NCI-H2029 (cell line): ENCODE measurements at places on chromosomes 12 and 14.

DNA sequence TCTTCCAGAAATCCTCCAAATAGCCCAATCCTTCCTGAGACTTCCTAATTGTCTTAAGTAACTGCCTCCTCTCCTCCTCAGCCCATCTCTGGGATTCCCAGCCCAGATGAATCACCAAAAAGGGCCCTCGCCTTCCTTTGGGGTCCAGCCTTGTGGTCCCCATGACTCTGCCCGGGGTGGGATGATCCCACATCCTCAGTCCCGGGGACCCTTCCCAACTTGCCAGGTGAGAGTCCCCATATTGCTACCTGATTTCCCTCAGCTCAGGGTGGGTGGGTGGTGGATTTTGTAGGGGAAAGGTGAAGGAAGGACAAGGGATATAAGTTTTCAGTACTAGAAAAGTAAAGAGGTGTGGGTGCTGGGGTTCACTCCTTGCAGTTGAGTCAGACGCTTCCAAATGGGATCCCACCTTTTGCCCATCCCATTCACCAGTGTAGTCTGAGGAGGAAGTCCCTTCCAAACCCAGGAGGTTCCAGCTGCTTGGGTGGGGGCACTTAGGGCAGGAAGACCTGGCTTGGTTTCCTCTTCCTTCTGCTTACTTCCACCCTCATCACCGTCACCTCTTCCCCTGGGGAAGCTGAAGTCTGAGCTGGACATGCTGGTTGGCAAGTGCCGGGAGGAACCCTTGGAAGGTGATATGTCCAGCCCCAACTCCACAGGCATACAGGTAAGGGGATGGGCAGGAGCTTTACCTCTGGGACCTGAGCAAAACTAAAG, 5.6 kb downstream of the GLI1 start:
- DNase-seq = no peak

GRCh38 chr12:122350141-122350848, 72.2 kb downstream of the CLIP1 start:
- DNase-seq = no peak

- no peak for DNase-seq
Observed at GRCh38 chr14:29705801-29706200, 221.8 kb downstream of the PRKD1 start.

DNA sequence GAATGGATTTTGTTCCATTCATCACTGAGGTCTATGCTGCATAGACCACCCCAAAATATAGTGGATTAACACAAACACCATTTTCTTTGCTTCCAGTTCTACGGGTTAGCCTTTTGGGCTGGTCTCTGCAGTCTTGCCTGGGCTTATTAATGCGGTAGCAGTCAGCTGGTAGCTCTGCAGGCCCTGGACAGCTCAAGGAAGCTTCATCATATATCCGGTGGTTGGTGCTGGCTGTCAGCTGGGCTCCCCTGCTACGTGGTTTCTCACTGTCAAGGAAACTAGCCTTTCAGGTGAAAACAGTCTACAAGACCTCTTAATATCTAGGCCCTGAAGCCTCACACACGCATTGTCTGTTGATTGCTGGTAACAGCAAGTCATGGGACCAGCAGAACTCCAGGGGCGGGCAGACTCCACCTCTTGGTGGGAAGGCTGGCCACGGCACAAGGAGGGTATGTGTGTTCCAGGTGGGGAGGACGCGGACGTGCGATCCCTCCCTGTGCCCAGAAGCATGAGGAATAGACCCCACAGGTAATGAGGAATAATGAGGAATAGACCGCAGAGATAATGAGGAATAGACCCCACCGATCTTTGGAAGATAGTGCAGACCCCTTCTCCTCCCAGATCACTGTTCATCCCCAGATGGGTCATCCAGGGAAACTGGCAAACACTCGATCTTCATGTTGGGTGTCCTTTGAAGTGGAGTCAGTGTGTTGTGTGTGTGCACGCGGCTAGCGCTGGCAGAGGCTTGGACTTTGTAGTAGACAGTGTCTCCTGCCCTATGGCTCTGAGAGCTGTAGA, 13.3 kb downstream of the TSPAN9 start:
- no peak for DNase-seq

GRCh38 chr12:114938487-114939210, 254.7 kb upstream of the TBX3 start:
- no peak for DNase-seq

GRCh38 chr12:92411687-92412086, 266.0 kb upstream of the BTG1 start:
- DNase-seq = no peak

DNA sequence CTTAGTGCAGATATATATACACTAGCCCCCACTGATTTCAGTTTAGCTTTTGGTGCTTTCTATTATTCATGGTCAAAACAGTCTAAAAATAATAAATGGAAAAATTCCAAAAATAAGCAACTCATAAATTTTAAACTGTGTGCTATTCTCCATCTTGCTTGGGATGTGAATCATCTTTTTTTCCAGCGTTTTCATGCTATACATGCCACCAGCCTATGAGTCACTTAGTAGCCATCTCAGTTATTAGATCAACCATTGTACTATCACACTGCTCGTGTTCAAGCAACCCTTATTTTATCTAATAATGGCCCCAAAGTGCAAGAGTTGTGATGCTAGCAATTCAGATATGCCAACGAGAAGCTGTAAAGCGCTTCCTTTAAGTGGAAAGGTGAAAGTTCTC, 73.9 kb upstream of the KRR1 start:
- no peak for DNase-seq

GRCh38 chr12:53462935-53463334, 11.0 kb downstream of the PCBP2 start:
- DNase-seq = no peak

GRCh38 chr12:120262852-120263747, 2.4 kb downstream of the PXN start:
- DNase-seq = no peak

GRCh38 chr12:38886064-38886463, 19.3 kb downstream of the CPNE8 start:
- DNase-seq = no peak

GRCh38 chr14:77083082-77083481, 15.0 kb upstream of the CIPC start:
- no peak for DNase-seq

GRCh38 chr12:108609537-108610335, 11.9 kb upstream of the TMEM119 start:
- no peak for DNase-seq

GRCh38 chr14:104091927-104092771, 6.6 kb downstream of the ASPG start:
- no peak for DNase-seq

DNA sequence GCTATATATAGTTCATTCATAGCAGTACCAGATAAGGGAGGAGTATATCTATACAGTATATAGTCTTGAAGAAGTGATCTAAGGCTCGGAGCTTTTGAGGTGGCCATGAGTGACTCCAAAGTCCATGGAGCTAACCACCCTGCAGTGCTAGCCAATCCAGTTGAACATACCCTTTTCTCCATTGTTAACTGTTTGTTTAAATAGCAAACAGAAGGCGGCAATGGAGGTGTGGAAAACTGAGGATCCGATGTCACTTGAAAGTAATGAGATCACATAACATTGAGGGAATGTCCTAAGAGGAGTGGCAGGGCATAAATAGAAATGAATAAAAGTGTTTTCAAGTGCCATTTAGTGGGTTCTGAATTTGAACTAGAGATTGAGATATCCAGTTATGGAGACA, 12.4 kb upstream of the SNAPC1 start:
- peak; percentile 99 for DNase-seq

GRCh38 chr14:95140060-95140858, 17.1 kb downstream of the DICER1 start:
- DNase-seq = no peak

GRCh38 chr14:84591827-84592445, 938.0 kb upstream of the FLRT2 start:
- peak; percentile 54 for DNase-seq

GRCh38 chr12:30692470-30692869, 3.2 kb downstream of the IPO8 start:
- DNase-seq = no peak

GRCh38 chr14:36738269-36738668, 76.6 kb downstream of the PAX9 start:
- DNase-seq = no peak

DNA sequence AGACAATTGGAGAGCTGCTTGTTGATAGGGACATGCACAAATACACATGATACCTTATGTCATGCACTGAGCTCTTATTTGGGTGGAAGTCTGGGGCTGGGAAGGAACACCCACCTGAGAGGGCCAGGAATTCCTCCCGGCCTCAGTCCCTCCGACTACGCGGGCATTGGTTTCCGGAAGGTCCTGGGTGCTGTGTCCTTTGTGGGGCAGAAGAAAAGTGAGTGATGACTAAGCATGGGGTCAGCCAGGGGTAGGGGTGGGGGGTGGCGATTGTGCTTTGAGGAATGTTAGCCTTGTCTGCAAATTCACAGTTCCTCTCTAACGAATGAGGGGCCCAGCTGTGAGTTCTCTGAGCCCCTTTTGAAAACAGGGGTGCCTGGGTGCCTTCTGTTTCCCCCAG, 798 bp downstream of the CELA1 start:
- DNase-seq = no peak

- DNase-seq = no peak
Observed at GRCh38 chr12:69529021-69529420, 56.2 kb upstream of the CCT2 start.

DNA sequence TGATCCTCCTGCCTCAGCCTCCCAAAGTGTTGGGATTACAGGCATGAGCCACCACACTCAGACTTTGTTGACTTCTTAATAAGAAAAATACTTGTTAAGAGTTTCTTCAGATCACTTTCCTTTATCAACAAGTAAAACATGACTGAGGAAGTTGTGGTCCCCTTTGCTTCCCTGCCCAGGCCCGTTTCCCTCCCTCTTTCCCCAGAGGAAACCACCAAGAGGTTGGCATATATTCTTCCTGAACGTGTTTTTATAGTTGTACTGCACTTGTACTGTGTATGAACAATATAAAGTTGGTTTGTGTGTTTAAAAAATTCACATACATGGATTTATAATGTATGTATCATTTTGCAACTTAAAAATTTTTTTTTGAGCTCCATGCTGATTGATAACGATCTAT, 28.4 kb downstream of the PTPN11 start:
- DNase-seq = no peak

DNA sequence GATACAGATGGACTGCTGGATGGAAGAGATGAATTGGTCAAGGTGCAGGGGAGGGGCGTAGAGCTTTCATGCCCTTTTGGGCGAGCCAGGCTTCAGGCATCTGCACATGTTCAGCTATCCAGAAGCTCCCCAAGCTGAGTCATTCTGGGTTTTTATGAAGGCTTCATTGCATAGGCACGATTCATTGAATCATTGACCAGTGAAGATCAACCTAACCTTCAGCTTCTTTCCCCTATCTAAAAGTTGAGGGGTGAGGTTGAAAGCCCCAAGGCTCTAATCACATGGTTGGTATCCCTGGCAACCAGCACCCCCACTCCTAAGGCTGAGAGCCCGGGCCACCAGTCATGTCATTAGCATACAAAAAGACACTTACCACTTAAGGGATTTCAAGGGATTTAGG, 36.3 kb downstream of the RPS29 start:
- DNase-seq = no peak

DNA sequence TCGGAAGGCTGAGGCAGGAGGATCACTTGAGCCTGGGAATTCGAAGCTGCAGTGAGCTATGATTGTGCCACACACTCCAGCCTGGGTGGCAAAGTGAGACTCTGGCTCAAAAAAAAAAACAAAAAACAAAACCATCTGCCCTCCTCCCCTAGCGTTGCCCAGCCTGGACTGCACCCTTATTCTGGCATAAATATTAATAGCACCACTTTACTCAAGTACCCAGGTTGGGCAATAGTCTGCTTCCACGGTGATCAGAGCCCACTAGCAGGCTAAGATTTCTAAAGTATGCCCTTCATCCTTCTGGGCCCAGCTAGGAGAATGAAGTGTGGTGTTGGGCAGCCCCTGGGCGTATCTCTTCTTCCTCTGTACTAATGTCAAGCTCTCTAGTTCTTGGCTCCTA, 33.3 kb downstream of the KCTD10 start:
- no peak for DNase-seq

DNA sequence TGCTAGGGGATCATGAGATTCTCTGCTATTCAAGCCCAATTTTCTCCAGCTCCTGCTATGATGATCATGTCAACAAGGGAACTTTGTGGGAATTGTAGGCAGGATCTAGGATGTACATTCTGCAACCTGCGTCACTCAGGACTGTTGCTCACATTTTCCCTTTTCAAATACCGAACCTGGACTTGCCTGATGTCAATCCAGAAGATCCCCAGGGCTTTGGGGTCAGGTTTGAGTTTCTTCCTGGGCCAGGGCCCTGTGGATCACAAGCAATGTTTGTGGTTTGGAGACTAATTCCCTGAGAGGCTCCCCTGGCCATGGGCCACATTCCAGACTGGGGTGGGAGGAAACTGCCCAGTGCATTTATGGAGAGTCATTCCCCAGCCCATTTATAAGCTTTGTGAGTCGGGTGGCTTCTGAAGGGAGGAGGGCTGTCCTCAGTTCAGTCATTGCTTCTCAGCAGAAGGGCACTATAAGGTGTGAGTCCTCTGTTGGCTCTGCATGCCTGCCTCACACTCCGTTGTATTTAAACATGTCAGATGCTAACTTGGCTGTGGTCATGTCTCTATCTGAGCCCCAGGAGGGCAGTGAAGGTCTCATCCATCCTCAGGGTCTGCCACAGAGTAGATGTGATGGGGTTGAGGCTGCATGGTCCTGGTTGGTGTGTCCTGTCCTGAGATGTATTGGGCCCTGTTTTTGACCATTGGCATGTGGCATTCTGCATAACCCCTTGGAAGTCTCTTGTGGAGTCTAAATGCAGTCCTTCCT, 6.5 kb downstream of the KRT86 start:
- no peak for DNase-seq

- DNase-seq = no peak
Observed at GRCh38 chr14:85528080-85528896, 1.7 kb upstream of the FLRT2 start.

GRCh38 chr12:95203487-95204030, 13.7 kb downstream of the FGD6 start:
- no peak for DNase-seq

- peak; percentile 12 for DNase-seq
Observed at GRCh38 chr12:78210894-78211302, 380.2 kb downstream of the NAV3 start.

- DNase-seq = no peak
Observed at GRCh38 chr12:52641468-52641867, 10.5 kb downstream of the KRT2 start.

DNA sequence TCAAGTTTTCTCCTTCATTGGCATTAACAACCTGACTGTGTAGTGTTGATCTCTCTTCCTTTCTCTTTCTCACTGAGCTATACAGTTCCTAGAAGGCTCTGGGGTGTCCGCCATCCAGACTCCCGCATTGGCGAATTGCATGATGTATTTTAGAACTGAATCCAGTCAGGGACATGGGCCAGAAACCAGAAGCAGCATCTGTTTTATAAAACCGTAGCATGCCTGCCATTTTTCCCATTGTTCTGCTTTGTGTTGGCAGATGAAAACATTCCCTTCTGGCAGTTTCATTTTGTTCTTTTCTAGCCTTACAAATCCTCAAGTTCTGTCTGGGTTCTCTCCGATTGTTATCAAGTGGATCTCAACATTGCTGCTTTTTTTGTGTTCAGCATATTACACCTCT, 268.3 kb upstream of the SEL1L start:
- DNase-seq = no peak

- no peak for DNase-seq
Observed at GRCh38 chr12:126651133-126651532, 1585.9 kb downstream of the AACS start.

- no peak for DNase-seq
Observed at GRCh38 chr12:40586823-40587222, 105.4 kb upstream of the CNTN1 start.
